ENCODE measurements at places on chromosomes 12 and 14. TPM values are rescaled to one million over a fixed set of nuclear protein-coding genes. Genes with fewer than 3 reads are reported as not detected.
A peak's percentile ranks its signal among the peaks of the same experiment; 100 is the strongest.

TSPAN11 gene
- total RNA-seq: not detected

SERPINA12 gene
- total RNA-seq: not detected

MGST1 gene
- 766 TPM for total RNA-seq

GPR65 gene
- total RNA-seq: not detected

BCL2L2 gene
- 20.3 TPM for total RNA-seq

SIVA1 gene
- 85.8 TPM for total RNA-seq

GLT8D2 gene
- total RNA-seq: 1.2 TPM

TEX52 gene
- total RNA-seq: not detected

TPPP2 gene
- not detected for total RNA-seq

RNASE1 gene
- 47.4 TPM for total RNA-seq

BTBD6 gene
- 12.2 TPM for total RNA-seq

CPNE8 gene
- 10.7 TPM for total RNA-seq

NTN4 gene
- 46.0 TPM for total RNA-seq

SLC10A1 gene
- total RNA-seq: not detected

DNA sequence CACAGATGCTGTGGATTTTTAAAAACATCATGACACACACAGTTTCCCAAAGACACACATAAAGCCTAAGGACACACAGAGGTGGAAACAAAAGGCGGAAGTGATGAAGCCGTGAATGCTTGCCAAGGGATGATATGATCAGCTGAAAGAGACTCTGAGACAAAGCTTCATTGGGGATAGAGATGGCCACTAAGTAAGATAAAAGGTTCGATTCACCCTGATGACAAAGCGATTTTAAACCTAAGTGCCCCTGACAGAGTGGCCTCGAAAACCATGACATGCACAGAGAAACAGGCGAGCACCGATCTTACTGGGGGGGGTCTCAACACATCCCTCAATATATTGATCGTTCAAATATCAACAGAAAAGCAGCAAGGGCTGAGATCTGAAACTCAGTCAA lies 20.3 kb upstream of the EIF5 start:
- DNase-seq: no peak

GRCh38 chr14:103522649-103523574 lies at the start of gene CKB:
Gene CKB, minus strand, starts transcription at chr14:103522830. Its CDS starts 337 bp downstream, at chr14:103522493.
- DNase-seq: no peak

DNA sequence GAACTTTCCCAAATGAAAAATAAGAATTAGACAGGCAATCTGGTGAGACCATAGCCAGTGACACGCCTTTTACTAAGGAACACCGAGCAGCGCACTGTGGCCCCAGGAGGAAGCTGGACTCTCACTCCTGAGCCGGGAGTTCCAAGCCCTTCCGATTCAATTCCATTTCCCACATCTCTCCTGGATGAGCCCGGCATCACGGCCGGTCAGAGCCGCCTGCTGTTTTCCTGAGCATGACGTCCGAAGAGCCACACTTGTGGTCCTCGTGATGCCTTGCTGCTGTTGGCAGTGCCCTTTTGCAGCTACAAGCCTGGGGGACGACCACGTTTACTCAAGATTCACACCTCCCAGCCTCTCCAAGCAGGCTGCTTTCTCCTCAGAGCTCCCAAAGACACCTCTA lies 40.8 kb downstream of the FBXL14 start:
- no peak for DNase-seq

GRCh38 chr12:13101821-13102375 lies 1.6 kb downstream of the GSG1 start:
- DNase-seq: peak; percentile 88

- peak; percentile 41 for DNase-seq
Measured at GRCh38 chr12:28027947-28028724, 55.6 kb upstream of the PTHLH start.

DNA sequence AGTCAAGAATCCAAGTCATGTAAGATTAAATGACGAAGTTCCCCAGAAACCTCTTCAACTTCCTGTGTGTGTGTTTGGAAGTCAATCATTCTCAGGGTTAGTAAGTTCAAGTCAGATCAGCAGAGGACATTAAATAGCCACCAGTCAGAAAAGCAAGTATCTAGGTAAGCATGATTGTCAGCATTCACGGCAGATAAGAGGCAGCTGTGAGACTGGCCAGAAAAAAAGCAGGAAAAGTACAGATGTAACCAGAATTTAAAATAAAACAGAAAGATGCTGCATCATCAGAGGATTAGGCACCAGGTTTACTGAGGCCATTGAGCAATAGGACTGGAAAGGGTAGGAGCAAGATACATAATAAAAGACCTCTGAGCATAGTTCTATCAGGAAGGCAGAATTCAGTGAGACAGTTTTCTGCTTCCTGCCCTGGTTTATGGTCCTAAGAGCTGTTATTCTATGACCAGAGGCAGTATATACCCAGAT lies 606.9 kb downstream of the FSCB start:
- no peak for DNase-seq

GRCh38 chr12:132404951-132405741 lies 75.8 kb upstream of the GALNT9 start:
- no peak for DNase-seq

DNA sequence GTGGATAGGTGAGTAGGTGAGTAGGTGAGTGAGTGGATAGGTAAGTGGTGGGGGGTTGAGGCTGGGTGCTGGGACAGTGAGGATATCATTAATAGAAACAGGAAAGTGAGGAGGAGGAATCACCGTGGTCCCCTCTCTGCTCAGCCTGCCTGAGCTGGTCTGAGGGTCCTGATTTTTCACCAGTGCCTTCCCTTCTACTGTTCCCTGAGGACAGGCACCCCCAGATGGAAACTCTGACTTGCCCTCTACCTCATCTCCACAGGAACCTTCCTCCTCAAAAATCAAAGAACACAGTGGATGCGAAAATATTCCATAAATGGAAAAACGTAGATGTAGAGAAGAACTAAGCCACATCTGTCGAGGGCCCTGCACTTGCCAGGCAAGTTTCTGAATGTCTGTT lies 1.9 kb downstream of the GPR68 start:
- DNase-seq: no peak

GRCh38 chr12:107288414-107289127 lies 195.2 kb upstream of the CRY1 start:
- DNase-seq: no peak

- no peak for DNase-seq
Measured at GRCh38 chr12:77342253-77342652, 276.9 kb upstream of the E2F7 start.

- no peak for DNase-seq
Measured at GRCh38 chr12:110046451-110047187, 1.7 kb downstream of the C12orf76 start.

DNA sequence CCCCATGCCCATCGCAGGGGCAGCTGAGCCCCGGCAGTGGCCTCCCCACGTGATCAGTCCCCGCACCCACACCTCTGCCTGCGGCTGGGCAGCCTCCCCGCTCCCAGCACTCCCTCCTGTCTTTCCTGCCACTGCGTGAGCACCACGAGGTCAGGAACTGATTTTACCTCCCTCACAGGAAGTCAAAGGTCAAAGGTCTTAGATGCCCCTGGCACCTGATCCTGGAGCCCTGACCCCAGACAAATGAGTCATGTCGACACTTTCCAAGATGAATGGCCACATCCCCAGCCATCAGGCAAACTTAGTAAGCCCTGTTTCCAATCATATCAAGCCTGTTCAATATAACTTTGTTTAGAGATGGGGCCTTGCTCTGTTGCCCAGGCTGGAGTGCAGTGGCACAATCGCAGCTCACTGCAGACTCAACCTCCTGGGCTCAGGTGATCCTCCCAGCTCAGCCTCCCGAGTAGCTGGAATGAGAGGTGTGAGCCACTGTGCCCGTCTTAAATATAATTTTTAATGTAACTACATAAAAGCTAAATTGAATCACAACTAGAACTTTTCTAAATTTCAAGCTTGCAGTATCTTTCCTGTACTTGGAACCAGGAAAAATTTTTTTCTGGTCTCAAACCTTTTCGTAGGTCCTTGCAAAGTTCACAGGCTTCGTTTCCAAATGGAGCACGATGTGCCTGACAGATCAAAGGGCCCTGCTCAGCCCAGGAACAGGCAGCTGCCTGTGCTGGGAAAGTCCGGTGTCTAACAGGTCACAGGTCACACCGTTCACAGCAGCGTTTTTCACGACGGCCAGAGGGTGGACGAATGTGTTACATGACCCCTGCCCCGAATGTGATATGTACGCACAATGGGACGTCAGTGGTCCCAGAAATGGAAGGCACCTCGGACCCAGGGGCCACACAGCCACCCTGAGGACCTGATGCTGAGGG lies 1.9 kb downstream of the LRCOL1 start:
- no peak for DNase-seq

GRCh38 chr12:110920324-110920910 lies at the start of gene MYL2:
Gene MYL2, minus strand, starts transcription at chr12:110920579. Its CDS starts 50 bp downstream, at chr12:110920529.
- no peak for DNase-seq

DNA sequence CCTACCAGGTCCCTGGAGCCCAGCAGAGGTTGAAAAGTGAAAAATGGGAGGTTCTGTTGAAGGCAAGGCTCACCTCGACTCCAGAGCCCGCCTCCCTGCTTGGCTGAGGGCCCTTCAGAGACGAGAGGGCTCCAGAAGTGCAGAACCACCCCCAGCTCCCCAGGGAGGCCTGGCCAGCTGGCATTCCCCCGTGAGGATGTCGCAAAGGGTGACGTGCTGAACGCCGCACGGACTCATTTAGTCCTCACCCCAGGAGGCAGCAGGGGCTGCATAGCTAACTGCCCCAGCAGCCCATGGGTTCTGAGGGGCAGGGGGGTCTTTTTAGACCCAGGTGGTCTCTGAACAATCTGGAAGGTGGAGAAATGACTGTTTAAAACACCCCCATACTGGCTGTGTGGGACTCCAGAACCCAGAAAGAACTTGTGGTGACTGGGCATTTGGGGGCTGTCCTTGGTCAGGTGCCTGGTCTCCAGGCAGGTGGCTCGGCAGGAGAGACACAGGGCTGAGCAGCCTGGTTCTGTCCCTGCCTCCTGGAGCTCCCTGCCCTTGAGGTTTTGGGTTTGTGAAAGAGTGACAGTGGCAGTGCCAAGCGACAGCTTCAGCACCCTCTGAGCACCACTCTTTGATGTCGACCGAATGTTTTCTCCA lies 32.0 kb downstream of the ANAPC7 start:
- no peak for DNase-seq

GRCh38 chr12:63301311-63301710 lies 150.3 kb upstream of the AVPR1A start:
- DNase-seq: no peak

GRCh38 chr14:21054123-21054767 lies 3.4 kb upstream of the RNASE8 start:
- no peak for DNase-seq

DNA sequence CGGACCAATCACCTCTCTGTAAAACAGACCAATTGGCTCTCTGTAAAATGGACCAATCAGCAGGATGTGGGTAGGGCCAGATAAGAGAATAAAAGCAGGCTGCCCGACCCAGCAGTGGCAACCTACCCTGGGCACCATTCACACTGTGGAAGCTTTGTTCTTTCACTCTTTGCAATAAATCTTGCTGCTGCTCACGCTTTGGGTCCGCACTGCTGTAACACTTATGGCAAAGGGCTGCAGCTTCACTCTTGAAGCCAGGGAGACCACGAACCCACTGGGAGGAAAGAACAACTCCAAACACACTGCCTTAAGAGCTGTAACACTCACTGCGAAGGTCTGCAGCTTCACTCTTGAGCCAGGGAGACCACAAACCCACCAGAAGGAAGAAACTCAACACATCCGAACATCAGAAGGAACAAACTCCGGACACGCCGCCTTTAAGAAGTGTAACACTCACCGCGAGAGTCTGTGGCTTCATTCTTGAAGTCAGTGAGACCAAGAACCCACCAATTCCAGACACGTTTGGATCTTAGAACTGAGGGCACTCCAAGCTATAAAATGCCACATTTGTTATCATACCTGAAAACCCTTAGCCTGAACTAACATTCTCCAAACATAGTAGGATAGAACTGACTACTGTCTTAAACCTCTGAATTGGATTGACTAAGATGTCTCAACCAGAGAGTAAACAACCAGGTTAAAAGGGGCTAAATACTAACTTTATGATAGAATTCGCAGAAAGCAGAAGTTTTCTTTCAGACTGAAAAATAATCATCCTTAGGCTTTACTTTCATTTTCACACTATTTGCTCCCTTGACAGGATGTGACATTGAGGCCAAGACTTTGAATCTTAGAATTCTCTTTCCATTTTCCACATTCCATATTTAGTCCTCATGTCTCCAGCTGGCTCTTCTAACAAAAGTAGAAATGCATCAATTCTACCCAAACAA lies 33.6 kb downstream of the CDKL1 start:
- no peak for DNase-seq

- DNase-seq: no peak
Measured at GRCh38 chr12:132396657-132397056, 67.3 kb upstream of the GALNT9 start.

DNA sequence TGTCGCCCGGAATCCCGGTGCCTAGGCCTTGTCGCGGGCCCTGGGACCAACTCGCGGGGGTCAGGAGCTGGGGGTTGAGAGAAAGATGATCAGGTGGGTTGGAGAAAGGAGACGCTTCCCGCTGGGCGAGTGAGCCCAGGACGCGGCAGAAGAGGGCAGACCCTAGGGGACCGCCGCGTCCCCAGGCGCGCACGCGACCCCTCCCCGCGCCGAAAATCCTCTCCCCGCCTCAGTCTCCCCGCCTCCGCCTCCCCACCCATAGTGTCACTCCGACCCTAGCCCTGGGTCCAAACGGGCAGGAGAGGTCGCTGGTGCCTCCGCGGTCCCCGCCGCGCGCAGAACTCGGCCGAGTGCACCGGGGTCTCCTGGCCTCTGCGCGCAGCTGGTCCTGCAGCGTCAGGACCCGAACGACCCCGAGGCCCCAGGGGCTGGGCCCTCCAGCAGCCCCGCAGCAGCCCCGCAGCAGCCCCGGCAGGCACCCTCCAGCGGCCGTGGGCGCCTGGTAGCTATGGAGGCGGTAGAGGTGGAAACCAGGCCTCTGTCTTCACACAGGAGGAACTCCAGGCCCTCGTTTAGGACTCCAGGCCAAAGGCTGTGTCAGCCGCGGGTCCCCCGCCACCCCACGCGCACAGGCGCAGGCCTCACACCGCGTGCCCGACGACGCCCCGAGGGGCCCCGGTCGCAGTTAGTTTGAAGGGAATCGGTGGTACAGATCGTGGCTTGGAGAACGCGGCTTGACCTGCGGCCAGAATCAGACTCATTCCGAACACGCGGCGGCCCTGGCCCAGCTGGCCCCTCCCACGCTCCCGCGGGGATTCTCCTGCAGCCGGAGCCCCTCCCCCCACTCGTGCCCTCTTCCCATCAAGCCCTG lies 60.1 kb upstream of the EIF5 start:
- no peak for DNase-seq

GRCh38 chr14:97270308-97270707 lies 473.1 kb downstream of the VRK1 start:
- no peak for DNase-seq

DNA sequence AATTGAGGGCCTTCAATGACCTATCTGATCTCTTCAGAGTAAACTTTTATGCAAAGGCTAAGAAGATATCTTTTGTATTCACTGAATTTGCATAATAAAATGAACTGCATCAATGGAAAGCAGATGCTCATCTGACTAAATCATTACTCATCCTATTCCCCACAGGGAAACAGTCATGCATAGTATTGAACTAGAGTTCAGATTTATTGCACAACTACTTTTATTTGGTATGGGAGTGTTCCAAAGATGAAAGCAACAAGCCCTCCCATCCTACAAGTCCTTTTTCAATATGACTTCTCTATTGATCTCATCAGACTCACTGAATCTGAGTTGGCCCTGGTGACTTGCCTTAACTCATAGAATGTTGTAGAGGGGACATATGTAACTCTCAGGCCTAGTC lies 159.8 kb downstream of the KITLG start:
- peak; percentile 53 for DNase-seq

- no peak for DNase-seq
Measured at GRCh38 chr12:11953523-11953922, 117.2 kb upstream of the BCL2L14 start.

Measured in PC-9 (cell line).